ENCODE measurements at places on chromosomes 2 and 18.

- no peak for DNase-seq
Measured at GRCh38 chr18:11883153-11883552, 25.0 kb downstream of the MPPE1 start.

DNA sequence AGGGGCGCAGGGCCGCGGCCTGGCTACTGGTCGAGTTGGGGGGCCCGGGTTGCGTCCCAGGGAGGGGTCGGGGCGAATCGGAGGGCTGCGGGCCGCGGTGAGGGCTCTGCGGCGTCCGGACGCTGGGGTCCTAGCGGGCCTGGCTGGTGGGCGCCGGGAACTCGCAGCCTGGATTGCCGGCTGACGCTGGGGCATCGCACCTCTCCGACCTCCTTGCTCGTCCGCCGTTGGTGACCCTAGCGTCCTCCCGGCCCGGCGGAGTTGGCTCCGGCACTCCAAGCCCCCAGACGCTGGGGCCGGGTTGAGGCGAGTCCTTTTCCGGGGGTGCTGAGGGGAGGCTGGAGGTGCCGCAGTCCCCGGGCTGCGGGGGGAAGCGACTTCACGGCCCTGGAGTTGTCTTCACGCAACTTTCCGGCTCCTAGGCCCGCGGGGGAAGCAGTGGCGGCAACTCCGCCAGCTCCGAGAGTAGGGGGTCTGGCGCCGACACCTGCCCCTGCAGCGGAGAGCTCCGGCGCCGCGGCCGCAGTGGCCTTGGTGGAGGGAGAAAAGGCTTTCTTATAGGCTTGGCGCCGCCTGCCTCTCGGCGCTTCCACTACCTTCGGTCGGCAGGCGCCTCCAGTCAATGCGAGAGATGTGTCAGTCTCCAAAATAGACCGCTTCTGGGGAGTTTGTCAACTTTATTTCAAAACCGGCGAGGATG, 70.3 kb downstream of the HAUS1 start:
- peak; percentile 68 for DNase-seq

DNA sequence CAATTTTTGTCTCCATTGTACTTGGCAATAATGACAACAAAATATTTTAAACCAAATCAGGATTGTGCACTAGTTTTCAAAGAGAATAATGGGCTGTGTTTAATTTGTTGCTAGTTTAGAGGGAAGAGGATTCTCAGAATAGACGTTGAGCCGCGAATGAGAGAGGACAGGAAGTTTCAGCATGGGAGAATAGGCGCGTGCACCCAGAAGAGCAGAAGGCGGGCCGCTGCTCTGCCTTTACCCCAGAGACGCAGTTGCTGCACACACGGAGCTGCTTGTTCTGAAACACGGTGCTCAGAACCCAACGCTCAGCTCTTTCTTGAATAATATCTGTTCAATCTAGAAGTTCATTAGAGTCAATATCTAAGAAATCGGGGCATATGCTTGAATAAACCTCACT, 223.4 kb downstream of the MYT1L start:
- no peak for DNase-seq

- DNase-seq, result no peak
Measured at GRCh38 chr18:2111456-2111855, 459.8 kb downstream of the METTL4 start.

DNA sequence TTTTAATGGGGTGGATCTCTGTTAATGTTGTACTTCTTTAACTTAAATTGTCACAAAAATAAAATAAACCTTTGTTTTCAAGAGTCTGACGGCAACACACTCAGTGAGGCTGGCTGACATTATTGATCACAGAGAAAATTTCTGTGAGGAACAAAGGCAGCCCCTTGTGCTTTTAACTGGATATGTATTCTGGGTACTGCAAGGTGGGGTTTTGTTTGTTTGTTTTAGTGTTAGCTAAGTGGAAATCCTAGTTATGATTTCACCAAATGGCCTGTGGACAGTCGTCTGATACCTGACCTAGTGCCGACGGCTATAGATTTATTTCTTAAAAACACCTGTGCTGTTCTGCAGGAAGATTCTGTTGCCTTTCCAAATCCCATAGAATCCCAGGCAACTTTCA, 1329.5 kb upstream of the ZEB2 start:
- DNase-seq, result no peak

DNA sequence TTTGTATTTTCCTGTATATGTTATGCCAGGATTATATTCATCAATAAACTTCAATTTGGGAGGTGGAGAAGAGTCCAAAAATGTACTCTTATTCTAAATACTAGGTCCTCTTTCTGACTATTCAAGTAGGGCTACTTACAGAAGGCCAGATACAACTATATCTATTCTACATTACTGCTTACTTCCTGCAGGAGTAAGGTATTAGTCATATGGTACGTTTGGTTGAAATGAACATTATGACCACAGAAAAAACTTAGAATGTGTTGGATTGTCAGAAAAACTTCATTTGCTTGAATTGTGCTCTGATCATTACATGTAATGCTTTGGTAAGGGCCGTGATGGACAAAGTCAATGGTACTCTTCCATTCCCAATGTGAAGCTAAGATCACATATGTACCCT, 35.0 kb downstream of the STAT4 start:
- DNase-seq, result peak; percentile 35

DNA sequence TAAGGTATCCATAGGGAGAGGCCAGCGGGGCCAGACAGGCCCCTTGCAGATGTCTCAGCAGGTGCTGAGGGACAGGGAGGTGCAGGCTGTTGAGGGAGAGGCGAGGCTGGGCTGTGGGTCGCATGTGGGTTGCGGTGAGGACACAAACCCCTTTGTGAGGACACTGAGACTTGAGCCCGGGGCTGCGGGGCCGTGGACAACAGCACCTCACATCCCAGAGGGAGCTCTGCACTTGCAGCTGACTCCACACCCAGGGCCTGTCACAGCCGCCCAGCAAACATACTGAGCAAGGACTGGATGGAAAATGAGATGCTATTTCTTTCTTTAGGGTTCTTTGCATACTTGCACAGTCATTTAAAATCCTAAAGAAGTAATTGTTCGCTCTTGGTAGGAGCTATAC, 95.3 kb upstream of the NFATC1 start:
- no peak for DNase-seq

DNA sequence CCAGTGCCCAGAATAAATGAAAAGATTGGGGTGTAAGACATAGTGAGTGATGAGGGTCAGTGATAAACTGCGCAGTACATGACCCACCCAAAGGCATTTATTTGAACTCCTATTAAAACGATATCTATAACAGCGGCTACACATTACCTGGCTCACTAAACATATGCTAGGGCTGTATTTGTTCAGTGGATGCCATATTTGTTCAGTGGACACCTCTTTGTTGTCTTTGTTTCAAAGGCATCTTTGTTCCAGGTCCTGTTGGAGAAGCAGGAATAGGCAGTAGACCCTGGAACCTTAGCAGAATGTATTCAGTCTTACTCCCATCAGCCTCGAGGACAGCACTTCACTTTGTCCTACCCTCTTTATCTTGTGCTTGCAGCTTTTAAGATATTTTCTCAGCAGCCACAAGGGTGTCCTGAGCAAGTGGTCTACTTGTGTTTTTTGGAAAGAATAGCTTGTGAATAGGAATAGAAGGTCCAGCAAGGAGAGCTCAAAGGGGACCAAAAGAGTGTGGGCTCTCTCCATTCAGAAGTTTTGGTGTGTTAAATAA, 650.8 kb upstream of the FANCL start:
- DNase-seq, result no peak

GRCh38 chr18:55405475-55405874, 182.5 kb downstream of the TCF4 start:
- no peak for DNase-seq

GRCh38 chr2:227082286-227082685, 81.7 kb downstream of the COL4A4 start:
- DNase-seq, result no peak

- DNase-seq, result no peak
Measured at GRCh38 chr2:226131299-226131784, 668.3 kb downstream of the IRS1 start.

DNA sequence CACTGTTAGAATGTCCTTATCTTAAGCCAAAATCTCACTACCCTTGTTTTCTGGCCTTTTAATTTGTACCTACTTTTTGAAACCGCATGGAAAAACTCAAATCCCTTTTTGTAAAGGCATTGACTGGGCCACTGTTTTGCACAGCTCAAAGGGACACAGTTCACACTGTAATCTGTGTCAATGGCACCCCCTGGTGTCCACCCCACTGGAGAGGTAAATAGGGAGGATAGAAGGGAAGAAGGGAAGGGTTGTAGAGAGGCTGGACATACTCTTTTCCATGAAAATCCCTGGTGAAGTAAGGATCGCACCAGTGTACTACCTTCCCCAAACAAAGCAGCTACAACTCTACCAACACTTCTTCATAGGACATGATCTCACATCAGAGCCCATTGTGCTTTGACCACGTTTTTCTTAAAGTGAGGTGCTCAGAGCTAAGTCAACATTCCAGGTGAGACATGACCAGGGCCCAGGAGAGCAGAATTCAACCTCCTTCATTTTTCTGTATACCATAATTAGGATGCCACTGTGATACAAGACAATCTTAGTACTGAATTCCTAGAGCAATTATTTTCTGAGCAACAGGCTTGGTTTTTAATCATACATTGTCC, 92.4 kb upstream of the RMDN2 start:
- peak; percentile 64 for DNase-seq

DNA sequence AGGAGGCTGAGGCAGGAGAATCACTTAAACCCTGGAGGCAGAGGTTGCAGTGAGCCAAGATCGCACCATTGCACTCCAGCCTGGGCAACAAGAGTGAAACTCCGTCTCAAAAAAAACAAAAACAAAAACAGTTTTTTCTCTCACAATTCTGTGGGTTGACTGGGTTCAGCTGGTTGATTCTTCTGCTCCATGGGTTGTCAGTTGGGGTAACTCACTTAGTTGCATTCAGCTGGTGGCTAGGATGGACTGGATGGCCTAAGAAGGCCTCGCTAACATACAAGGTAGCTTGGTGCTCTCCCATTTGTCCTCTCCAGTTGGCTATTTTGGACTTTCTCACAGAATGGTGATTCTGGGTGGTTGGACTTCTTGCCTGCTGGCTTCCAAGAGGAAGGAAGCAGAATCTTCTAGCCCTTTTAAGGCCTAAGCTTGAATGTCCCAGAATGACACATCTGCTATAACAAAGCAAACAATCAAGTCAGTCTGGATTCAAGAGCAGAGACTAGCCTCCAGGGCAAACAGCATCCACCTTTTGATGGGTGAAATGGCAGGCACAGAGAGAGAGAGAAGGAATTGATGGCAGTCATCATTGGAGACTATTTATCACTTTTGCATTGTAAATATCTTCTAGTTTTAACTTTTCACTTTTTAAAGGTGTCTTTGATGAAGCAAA, 17.9 kb downstream of the LAMA3 start:
- no peak for DNase-seq

DNA sequence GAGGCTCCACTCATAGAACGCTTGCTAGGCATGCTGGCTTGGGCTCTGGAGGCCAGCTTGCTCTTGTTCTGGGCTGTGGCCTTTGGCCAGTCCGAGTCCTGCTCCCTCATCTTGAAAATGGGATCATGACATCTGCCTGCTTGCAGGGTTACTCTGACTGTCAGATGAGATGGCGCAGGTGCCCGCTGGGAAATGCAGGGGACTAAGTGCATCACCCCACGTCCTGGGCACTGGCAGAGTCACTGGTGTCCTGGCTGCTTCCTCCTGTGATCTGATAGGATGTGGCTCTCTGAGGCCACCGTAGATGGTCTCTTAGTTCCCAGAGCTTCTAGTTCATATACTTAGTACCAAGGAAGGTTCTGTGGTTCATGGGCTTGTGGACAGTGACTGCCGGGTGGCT, 18.5 kb downstream of the LDLRAD4 start:
- DNase-seq, result no peak

DNA sequence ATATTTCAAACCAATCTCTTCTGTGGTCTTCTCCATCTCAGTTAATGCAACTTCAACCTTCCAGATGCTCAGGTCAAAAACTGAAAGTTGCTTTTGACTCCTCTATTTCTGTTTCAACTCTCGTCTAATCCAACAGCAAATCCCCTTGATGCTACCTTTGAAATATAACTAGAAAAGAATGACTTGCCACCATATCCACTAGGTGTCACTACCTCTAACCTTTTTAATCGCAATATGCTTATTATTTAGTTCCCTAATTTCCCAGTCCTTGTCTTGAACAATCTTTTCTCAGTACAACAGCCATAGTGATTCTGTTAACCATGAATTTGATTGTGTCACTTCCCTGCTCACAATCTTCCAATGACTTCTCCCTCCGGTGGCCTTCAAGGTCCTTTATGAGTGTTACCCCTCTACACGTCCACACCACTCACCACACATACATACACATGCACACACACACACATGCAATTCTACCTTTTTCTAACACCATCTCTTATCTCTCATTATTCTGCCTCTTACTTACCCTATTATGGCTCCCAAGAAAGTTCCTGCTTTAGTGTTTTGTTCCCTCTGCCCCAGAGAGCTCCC, 245.5 kb upstream of the KCNJ3 start:
- DNase-seq, result peak; percentile 45

DNA sequence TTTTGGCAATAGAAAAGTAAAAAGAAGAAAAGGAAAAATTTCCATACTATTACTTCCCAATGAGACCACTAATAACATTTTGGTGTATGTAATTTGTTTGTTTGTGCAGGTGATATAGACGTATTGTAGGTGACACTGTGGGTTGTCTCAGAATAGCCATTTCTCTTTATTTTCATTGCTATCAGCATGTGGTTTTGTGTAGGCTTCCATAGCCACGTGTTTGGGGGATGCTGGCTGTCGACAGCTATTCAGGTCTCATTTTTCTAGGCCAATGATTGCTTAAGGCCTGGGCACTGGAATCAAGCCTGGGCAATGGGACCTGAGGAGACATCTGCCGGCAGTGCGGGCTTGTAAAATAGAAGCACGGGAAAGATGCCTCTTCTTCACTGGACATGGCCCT, 71.0 kb upstream of the KCTD1 start:
- DNase-seq, result no peak

DNA sequence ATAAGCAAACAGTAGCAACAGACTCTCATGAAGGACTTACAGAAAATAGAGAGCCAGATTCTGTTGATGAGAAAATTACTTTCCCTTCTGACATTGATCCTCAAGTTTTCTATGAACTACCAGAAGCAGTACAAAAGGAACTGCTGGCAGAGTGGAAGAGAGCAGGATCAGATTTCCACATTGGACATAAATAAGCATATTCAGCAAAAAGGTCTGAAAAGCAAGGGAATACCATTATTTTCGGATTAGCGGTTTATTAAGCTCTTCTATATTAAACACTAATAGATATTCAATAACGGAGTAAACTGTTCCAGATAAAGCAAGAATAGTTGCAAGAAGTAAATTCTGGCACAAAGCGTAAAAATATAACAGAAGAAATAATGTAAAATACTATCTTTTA, 25.0 kb downstream of the POLI start:
- no peak for DNase-seq

GRCh38 chr18:7755753-7756475, 188.8 kb downstream of the PTPRM start:
- DNase-seq, result no peak

- DNase-seq, result no peak
Measured at GRCh38 chr2:183069174-183069573, 9.4 kb upstream of the DUSP19 start.

DNA sequence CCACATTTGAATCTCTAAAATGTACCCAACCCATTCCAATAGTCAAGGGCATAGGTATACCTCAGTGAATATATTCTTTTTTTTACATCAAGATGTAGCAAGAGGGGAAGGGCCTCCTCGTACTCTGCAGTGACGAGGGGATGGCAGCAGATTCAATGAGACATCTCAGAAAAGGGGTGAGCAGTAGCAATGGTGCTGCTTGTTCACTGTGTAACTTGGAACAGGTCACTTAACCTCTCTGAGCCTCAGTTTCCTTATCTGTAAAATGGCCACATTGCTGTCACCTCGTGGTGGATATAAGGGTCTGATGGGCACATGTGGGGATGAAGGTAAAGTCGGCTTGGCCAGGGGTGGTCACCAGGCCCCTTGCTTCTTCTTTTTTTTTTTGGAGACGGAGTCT, 221.6 kb downstream of the SEPTIN10 start:
- no peak for DNase-seq

- DNase-seq, result peak; percentile 87
Measured at GRCh38 chr2:203782262-203782976, 76.0 kb downstream of the CD28 start.

Measured in RKO (cell line).